Epithelial cell of alveolus of lung (primary cell): ENCODE measurements at places on chromosomes 2 and 18. TPM values are rescaled to one million over a fixed set of nuclear protein-coding genes. Genes with fewer than 3 reads are reported as not detected.

Gene ZNF513
- 5.9 and 6.7 TPM in 2 replicates for total RNA-seq

Gene RND3
- 63.7 and 87.9 TPM in 2 replicates for total RNA-seq

Gene ABCB11
- total RNA-seq: not detected in 2 replicates

Gene NGEF
- 0.08 and 3.0 TPM in 2 replicates for total RNA-seq

Gene OSR1
- 8.4 and 18.8 TPM in 2 replicates for total RNA-seq

Gene RAMP1
- total RNA-seq: 21.7 and 43.8 TPM in 2 replicates

Gene L3MBTL4
- total RNA-seq: 0.24 and 1.3 TPM in 2 replicates

Gene CAPN13
- under 0.01 TPM in 1 of 2 replicates, not detected in the other for total RNA-seq

Gene CRYGC
- not detected in 2 replicates for total RNA-seq

Gene G6PC2
- not detected in 2 replicates for total RNA-seq

Gene HS6ST1
- total RNA-seq: 65.3 and 104 TPM in 2 replicates

Gene FARSB
- 10.1 and 19.8 TPM in 2 replicates for total RNA-seq

Gene ANKRD30BL
- not detected in 2 replicates for total RNA-seq

Gene PROM2
- total RNA-seq: 0.72 and 1.0 TPM in 2 replicates

Gene PSTPIP2
- total RNA-seq: 3.3 and 11.2 TPM in 2 replicates

Gene TRIM54
- 0.24 TPM in 1 of 2 replicates, not detected in the other for total RNA-seq

Gene TLX2
- total RNA-seq: not detected in 2 replicates

Gene ZDBF2
- total RNA-seq: 5.7 and 7.3 TPM in 2 replicates

Gene EML6
- total RNA-seq: 0.65 TPM in 1 of 2 replicates, not detected in the other

Gene TUBA4B
- total RNA-seq: not detected in 2 replicates

Gene IL37
- total RNA-seq: not detected in 2 replicates

Gene FAM210A
- 6.5 and 11.2 TPM in 2 replicates for total RNA-seq

Gene GPR155
- total RNA-seq: 1.6 and 2.2 TPM in 2 replicates

Gene VWC2L
- not detected in 2 replicates for total RNA-seq

Gene CLEC4F
- not detected in 2 replicates for total RNA-seq

Gene CCDC74B
- total RNA-seq: 5.4 and 17.9 TPM in 2 replicates

Gene C1QL2
- not detected in 2 replicates for total RNA-seq

Gene PAPOLG
- 12.8 and 13.4 TPM in 2 replicates for total RNA-seq

Gene AMER3
- not detected in 2 replicates for total RNA-seq

Gene GKN1
- not detected in 2 replicates for total RNA-seq

Gene KANSL1L
- 6.3 and 13.6 TPM in 2 replicates for total RNA-seq

Gene MAP3K19
- not detected in 2 replicates for total RNA-seq

Gene ASXL3
- total RNA-seq: 1.2 and 2.2 TPM in 2 replicates

Gene SERPINB13
- not detected in 2 replicates for total RNA-seq

Gene SERPINB12
- not detected in 2 replicates for total RNA-seq

Gene MLPH
- total RNA-seq: 9.6 and 47.4 TPM in 2 replicates

Gene DYNAP
- not detected in 2 replicates for total RNA-seq

Gene ARHGAP15
- 1.4 and 3.0 TPM in 2 replicates for total RNA-seq

Gene GALNT3
- total RNA-seq: 0.56 and 3.6 TPM in 2 replicates

Gene CIDEA
- total RNA-seq: 0.91 TPM in 1 of 2 replicates, not detected in the other

Gene NPAS2
- total RNA-seq: 10.9 and 22.5 TPM in 2 replicates

Gene COX7A2L
- 178 and 191 TPM in 2 replicates for total RNA-seq

Gene SPATA3
- total RNA-seq: not detected in 2 replicates

Gene PRSS56
- total RNA-seq: 0.48 TPM in 1 of 2 replicates, not detected in the other

Gene TRIM43
- total RNA-seq: not detected in 2 replicates

Gene DNER
- total RNA-seq: 1.2 and 4.8 TPM in 2 replicates
